Retinal pigment epithelial cell (primary cell): ENCODE measurements at places on chromosomes 12 and 14.

DNA sequence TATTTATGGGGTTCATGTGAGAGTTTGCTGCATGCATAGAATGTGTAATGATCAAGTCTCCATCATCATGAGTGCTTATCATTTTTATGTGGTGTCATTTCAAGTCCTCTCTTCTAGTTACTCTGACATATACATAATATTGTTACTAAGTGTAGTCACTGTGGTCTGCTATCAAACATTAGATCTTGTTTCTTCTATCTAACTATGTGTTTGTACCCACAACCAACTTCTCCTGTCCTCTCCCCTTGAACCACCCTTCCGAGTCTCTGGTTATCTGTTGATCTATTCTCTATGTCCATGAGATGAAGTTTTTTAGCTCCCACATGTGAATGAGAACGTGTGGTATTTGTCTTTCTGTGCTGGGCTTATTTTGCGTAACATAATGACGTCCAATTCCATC is 107.7 kb downstream of the RAD51B start:
- DNase-seq = no peak

DNA sequence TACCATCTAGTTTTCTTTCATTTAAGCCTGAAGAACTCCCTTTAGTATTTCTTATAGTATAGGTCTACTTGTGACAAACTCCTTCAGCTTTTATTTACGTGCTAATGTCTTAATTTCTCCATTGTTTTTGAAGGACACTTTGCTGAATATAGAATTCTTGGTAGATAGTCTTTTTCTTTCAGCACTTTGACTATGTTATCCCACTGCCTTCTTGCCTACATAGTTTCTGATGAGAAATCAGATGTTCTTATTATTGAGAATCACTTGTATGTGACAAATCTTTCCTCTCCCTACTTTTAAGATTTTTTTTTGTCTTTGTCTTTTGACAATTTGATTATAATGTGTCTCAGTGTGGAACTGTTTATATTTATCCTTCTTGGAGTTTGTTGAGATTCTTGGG is 5.1 kb upstream of the MIS18BP1 start:
- DNase-seq = no peak

DNA sequence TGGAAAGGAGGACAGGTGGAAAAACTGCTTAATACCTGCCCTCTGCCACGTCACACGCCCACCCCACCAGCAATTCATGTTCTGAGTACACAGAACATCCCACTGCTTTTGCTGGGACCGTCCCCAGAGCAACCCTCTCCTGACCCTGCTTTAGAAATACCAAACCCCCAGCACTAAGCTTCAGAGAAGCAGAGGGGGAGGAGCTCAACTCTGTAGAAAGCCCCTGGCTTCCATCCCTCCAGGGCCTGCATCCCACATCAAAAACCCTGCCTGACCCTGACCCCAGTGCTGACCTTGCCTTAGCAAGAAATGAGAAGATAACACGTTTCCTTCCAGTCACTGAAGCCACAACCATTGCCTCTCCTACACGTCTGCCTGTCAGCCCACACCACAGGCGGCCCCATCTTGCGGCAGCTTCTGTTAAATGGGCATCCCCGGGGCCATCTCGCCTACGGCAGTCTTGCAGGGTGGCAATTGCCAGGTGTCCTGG is 19.7 kb downstream of the VDR start:
- DNase-seq = no peak

- DNase-seq = no peak
Measured at GRCh38 chr12:89729946-89730459, 21.4 kb upstream of the ATP2B1 start.

DNA sequence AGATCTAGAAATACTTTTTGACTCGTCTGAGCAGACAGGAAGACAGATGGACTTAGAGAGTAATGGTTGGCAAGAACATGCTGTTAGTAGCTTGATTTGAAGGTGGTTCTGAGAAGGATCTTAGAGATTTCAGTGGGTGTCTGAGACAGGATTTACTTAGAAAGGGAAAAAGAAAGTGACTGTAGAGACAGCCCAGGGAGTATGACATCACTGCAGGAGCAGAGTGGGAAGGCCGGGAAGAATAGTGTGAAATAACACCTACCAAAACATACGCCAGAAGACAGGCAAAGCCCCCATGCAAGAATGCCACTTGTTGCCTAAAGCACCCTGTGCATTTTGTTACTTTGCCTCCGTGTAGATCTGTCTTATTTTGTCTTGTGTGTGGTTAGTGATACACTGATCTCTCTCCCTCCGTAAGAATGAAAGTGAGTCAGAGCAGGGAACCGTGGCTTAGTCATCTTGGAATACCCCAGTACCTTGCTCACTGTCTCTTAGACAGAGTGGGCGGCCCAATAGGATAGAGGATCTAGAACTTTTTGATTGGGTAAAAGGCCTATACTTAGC is 161.3 kb upstream of the IFNG-AS1 start:
- peak; percentile 78 for DNase-seq

DNA sequence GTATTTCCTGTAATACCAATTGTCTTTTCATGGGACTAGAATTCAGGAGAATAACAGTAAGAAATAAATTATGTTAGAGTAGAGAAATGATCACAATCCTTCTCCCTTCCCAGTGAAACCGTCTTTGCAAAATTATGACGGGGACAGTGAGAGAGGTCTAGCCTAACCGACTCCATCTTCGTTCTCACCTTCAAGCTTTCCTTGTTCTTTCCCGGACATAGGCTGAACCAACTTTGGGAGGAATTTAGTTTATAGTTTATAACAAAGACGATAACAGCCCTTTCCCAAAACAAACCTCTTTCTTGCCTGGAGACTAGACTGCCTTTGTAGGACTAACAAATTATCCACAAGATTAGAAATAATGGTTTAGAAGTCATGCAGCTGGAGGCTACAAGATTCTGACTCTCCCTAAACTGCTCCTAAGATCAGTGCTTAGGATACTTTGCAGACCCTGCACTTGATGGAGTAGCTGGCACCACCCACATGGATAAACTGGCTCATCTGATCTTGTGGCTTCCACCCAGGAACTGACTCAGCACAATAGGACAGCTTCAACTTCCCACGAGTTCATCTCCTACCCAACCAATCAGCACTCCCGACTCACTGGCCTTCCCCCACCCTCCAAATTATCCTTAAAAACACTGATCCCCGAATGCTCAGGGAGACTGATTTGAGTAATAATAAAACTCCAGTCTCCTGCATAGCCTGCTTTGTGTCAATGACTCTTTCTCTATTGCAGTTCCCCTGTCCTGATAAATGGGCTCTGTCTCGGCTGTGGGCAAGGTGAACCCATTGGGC is 521.2 kb upstream of the TBX3 start:
- no peak for DNase-seq

DNA sequence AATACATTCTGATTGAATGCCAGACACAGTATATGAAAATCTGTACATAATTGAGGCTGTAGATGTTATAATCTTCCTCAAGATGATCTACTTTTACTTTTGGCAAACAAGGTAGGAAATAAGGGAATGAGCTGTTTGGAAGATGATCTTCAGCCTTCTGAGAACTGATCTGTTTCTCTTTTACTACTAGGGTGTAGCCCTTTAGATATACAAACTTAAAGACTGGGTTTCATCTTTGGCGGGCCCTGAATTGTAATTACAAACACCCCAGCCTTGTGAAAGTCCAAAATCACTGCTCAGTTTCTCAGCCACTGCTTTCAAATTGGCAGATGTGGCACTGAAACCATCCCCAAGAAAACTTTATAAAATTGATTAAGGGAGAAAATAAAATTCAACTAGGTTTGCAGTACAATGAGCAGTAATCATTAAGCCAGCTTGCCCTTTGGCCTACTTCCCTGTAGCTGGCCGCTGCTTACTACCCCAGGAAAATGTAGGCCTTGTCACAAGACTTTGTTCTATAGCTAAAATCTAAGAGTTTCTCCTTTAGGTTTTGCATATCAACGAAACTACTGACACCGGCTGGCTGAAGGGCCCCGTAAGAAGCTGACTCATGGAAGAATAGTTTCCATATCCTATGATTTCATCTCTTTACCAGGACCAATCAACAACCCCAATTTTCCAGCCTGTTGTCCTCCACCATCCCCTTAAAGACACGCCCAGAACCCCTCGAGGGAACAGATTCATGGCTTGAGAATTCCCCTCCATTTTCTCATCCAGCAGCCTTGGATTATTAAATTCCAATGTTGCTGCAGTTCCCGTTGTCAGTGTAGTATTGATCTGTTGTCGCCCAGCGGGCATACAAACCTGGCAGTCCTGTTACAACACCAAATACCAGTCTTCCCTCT is 210.8 kb downstream of the PCNX1 start:
- peak; percentile 93 for DNase-seq

DNA sequence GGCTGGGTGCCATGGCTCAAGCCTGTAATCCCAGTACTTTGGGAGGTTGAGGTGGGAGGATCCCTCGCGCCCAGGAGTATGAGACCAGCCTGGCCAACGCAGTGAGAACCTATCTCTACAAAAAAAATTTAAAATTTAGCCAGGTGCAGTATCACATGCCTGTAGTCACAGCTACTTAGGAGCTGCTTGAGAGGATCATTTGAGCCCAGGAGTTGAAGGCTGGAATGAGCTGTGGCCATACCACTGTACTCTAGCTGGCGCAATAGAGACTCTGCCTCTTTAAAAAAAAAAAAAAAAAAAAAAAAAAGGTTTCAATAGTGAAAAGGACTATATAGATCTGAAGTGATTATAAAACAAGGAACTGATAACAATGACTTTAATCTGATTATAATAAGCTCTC is 13.5 kb downstream of the PSMA3 start:
- DNase-seq = no peak

DNA sequence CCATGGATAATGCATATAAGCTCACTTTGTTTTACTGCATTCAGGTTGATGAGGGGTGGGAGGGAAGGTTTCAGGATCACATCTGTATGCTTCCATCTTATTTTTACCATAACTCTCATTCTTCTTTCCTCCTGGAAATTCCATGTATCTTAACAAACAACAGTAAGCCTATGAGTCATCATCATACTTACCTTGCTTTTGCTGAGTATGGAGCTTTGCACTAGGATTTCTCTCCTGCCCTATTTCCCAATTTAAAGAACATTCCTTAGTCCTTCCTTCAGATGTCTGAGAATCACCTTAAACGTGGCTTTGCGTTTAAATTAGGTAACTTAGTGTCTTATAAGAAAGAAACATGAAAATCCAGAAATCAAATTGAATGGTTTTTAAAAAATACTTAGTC is 1.6 kb upstream of the CLEC14A start:
- DNase-seq = no peak

GRCh38 chr12:57759360-57759980 is 4.6 kb downstream of the MARCHF9 start:
- DNase-seq = no peak
